ENCODE measurements at places on chromosomes 2 and 18. TPM values are rescaled to one million over a fixed set of nuclear protein-coding genes. Genes with fewer than 3 reads are reported as not detected.

Gene ERMN
- 1.6 TPM for total RNA-seq

Gene EN1
- not detected for total RNA-seq

- peak; percentile 62 for ATAC-seq
Measured at GRCh38 chr2:12606472-12607000, 110.2 kb upstream of the TRIB2 start.

DNA sequence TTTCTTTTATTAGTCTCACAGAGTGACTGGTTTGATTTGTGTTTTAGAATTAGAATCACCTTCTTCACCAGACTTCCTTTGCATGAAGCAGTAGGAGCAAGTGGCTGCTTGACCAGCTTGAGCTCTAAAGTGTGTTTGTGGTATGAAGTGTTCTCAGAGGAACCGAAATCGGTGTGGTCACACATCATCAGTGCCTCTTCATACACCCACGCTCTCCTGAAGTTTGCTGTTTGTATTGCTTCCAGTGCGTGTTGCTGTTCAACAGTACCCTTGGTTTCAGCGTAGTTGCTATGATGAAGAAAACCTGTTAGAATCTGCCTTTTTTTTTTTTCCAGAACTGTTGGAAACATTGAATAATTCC is 77.9 kb downstream of the LIMS1 start:
- peak; percentile 70 for ATAC-seq

Gene TEKT4
- not detected for total RNA-seq

DNA sequence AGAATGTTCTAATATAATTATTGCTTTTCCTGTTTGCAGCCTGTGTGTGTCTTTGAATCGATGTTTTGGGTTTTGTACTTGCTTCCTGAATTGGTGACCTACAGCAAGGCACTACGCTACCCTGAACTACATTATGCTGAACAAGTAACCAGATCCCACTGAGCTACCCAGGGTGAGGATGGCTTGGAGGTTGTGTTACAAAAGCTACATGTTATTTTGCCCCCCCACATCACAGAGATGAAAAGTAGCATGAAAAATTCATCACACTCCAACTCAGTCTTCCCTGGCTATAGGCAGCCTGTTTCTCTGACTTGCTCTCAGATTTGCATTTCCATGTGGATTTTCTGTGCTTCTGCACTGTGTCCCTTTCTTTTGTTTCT is 162.1 kb downstream of the LDLRAD4 start:
- ATAC-seq = no peak

- no peak for ATAC-seq
Measured at GRCh38 chr2:239324456-239324855, 76.4 kb downstream of the HDAC4 start.

DNA sequence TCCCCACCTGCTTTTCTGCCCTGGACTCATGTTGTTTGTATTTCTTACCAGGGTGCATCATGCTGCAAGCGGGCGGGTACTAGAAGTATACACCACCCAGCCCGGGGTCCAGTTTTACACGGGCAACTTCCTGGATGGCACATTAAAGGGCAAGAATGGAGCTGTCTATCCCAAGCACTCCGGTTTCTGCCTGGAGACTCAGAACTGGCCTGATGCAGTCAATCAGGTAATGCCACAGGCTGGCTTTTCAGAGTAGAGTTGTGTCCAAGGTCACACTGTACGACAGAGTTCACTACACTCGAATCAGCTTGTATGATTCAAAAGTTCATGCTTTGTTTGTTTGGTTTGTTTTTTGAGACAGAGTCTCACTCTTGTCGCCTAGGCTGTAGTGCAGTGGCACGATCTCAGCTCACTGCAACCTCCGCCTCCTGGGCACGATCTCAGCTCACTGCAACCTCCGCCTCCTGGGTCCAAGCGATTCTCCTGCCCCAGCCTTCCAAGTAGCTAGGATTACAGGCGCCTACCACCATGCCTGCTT is 19.4 kb downstream of the SRSF7 start:
- no peak for ATAC-seq

GRCh38 chr2:176189681-176190641 is 1.5 kb downstream of the HOXD1 start:
- ATAC-seq = no peak

GRCh38 chr2:191165176-191165643 is 14.4 kb upstream of the STAT4 start:
- peak; percentile 77 for ATAC-seq

Gene CHRND
- total RNA-seq = not detected

Gene CD8B2
- total RNA-seq = 0.15 TPM

DNA sequence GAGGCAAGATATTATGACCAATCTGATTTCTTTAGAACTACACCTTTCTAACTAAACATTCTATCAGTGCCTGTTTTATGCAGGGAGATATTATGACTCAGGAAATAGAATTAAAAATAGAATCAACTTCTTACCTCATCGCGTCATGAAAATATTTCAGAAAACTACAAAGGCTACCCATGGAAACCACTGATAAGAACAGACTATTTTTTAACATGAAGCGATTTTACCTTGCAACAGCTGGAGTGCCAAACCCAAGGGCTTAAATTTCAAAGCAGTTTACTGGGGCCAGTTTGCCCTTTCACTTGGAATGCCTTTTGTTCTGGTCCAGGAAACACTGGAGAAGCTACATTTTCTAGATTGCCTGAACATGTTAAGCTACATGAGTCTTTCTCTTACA is 304.8 kb upstream of the CCDC68 start:
- no peak for ATAC-seq

Gene UBR3
- 28.6 TPM for total RNA-seq

Gene TCF23
- total RNA-seq = not detected

Gene REG1A
- not detected for total RNA-seq

Gene ICOS
- total RNA-seq = 146 TPM

DNA sequence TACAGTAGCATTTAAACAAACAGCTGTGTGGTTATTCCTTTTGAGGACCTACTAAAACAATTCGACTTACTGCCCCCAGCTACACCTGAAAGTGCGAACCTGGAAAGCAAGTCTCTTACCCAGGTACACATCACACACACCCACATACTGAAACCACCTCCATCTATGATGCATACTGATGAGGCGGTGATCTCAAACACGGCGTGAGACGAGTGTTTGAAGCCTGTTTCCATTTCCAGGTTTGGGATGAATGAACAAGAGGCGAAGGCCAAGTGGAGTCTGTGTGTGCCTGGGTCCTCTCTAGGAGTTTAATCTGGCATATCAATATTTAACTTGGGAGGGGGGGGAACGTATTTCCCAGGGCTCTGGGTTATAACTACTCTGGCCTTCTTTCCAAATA is 1.6 kb downstream of the TMEM185B start:
- ATAC-seq = peak; percentile 25

DNA sequence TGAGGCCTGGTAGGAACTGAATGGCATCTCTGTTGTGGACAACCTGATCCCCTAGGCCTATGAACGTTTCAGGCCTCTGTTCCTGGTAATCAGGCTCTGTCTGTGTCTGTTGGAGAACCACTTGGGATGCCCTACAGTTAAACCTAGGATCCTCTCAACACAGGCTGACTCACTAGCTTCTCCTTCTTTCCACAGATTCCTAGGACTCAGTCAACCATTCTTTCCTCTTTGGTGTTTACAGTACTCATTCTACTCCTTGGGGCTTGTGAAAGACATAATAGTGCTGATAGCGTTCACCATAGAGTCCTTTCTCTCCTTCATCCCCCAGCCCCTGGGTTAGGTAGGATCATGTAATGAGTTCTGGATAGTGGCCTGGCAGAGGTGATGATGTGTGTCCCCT is 544.3 kb downstream of the METTL4 start:
- no peak for ATAC-seq

- ATAC-seq = no peak
Measured at GRCh38 chr2:172927641-172928357, 147.8 kb upstream of the MAP3K20 start.

All from activated T-helper 17 cell treated with anti-CD3 and anti-CD28 coated beads, Interleukin-2, amount 50 U/mL, for 72 hours (primary cell).